HCT116 (cell line): ENCODE measurements at places on chromosomes 1 and 21.

GRCh38 chr1:220873087-220873486 is 6.2 kb upstream of the HLX start:
- no peak for DNase-seq

- no peak for DNase-seq
These were observed 19.8 kb upstream of the ST3GAL3 start for GRCh38 chr1:43687301-43688108.

DNA sequence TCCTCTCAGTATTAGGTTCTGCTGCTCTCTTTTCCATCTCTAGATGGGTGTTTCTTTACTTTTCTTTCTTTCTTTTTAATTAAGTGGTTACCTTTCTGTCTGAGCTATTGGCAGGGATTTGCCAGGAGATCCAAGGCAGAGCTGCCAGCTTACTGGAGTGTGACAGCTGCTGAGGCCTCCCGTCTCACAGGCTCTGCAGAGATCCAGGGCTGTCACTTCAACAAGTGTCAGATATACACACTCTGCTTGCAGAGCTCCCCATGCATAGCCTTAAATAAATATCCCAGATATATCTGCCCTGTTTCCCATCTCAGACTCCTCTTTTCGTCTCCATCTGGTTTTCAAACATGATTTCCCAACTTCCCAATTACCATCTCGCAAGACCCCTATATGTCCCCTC is 124.3 kb downstream of the NOS1AP start:
- DNase-seq: no peak

GRCh38 chr1:181181792-181182585 is 93.5 kb downstream of the IER5 start:
- no peak for DNase-seq

DNA sequence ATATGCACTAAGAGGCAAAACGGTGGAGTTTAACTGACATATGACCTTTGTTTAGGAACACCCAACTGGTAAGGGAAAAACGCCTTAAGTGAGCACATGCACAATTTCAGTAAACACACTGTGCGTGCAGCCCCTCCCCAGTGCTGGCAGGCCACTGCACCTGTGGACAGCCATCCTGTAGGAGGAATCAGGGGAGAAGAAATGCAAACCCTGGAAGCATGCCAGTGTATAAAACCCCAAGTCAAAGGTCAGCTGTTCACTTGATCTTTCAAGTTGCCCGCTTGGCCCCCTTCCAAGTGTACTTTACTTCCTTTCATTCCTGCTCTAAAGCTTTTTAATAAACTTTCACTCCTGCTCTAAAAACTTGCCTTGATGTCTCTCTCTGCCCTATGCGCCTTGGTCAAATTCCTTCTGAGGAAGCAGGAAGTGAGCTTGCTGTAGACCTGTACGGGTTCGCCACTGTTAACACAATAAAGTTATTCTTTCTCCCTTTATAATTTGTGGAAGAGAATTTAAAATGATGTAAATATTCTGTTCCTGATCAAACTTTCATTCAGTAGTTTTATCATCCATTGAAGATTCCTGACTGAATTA is 31.8 kb downstream of the USP25 start:
- DNase-seq: no peak

DNA sequence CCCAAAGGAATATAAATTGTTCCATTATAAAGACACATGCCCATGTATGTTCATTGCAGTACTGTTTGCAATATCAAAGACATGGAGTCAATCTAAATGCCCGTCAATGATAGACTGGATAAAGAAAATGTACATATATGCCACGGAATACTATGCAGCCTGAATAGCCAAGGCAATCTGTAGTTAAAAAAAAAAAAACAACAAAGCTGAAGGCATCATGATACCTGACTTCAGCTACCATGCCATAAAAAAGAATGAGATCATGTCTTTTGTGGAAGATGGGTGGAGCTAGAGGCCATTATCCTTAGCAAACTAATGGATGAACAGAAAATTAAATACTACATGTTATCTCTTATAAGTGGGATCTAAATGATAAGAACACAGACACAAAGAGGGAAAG is 36.0 kb downstream of the GPR88 start:
- DNase-seq: no peak

DNA sequence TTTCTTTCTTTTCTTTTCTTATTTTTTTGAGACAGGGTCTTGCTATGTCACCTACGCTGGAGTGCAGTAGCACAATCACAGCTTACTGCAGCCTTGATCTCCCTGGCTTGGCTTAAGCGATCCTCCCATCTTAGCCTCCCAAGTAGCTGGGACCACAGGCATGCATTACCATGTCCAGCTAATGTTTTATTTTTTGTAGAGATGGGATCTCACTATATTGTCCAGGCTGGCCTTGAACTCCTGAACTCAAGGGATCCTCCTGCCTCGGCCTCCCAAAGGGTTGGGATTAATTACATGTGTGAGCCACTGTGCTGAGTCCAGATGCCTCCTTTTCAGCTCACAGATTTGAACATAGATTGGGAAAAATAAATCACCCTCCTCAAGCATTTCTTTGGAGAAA is 95.7 kb downstream of the UROD start:
- no peak for DNase-seq

GRCh38 chr1:212450331-212450881 is 17.7 kb downstream of the NENF start:
- no peak for DNase-seq

GRCh38 chr1:31416101-31416736 is 3.2 kb downstream of the SERINC2 start:
- DNase-seq: no peak

- no peak for DNase-seq
These were observed 11.3 kb downstream of the CRABP2 start for GRCh38 chr1:156693848-156694689.

DNA sequence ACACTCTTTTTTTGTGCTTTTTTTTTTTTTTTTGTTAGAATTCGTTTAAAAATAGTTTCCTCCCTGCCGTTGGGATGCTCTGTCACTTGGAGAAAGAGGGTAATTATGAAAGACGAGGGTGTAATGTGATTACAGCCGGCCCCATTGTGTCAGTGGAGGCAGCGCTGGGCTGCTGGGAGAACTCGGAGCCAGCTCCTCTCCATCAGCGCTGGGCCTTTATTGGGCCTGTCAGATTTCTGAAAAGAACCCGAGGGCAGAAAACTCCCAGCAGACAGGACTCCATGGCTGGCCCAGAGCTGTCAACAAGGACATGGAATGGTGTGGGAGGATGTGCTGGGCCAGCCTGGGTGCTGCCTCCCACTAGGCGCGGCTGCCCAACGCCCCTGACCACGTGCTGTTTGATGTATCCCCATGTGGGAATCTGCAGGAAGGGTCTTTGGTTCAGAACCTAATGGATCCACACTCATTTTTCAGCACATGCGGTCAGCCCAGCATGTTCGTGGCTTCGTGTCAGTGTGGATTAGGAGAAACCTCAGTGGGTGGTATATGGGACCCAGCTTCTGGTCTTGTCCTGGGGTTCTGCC is 222.6 kb upstream of the KIAA0040 start:
- DNase-seq: no peak

GRCh38 chr1:245671349-245671748 is 516.6 kb downstream of the KIF26B start:
- DNase-seq: no peak

- DNase-seq: no peak
These were observed 61.6 kb downstream of the OPTC start for GRCh38 chr1:203555511-203556046.

DNA sequence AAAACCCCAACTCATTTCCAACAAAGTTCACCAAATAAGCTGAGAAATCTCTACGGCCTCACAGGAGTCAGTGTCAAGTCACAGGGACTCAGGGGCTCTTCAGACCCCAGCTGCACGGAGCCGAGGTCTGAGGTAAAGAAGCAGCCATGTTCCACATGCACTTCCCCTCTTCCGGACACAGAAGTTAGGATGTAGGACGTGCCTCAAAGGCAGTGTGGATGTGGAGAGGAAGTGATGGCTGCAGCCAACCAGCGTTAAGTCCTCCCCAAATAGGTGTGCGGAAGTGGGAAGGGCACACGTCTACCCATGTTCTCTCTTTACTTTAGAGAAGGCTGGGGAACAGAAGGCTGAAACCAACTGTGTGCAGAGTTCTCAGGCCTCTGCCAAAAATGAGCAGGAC is 14.6 kb upstream of the NCF2 start:
- DNase-seq: no peak

DNA sequence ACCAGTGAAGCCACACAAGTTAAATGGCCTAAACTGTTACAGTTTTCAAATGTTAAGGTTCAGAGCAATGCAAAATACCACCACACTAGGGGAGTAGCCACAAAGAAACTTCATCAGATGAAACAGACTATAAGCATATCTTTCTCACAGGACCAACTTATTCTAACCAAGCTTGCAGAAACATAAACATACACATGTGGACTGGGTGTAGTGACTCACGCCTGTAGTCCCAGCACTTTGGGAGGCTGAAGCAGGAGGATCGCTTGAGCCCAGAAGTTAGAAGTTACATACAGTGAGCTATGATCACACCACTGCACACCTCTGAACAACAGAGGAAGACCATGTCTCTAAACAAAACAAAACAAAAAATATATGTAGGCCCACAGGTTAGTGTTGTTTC is 17.3 kb downstream of the WDR47 start:
- DNase-seq: no peak

DNA sequence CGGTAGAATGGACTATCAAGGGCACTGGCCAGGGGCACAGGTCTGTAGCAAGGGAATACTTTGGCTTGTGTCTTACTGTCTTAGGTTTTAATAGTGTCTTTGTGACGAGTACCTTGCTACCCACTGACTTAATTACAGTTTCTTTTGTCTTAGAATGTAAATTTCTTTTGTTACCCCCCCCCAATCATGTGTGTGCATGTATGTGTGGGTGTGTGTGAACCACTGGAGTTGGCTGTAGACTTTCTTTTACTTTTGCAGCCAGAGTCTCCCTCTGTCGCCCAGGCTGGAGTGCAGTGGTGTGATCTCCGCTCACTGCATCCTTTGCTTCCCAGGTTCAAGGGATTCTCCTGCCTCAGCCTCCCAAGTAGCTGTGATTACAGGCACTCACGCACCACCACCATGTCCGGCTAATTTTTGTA is 61.8 kb upstream of the CLDN14 start:
- no peak for DNase-seq

- DNase-seq: no peak
These were observed 21.7 kb downstream of the ATP5PO start for GRCh38 chr21:33893917-33894316.

DNA sequence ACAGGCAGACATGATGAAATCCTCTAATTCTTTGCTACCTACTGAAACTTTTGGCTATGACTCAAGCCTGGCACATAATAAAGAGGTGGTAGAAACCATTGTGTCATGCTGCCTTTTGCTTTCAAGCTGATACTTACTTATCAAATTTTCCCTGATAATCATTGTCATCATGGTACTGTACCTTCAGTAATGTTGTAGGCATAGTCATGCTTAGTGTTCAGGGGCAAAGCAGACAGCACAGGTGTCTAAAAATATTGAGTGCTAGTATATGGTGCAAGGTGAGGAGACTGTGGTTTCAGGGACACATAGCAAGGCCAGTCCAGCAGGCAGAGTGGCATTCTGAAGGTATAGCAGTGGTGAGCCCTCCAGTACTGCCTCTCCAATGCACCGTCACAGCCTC is 226.9 kb upstream of the DEPDC1 start:
- DNase-seq: no peak

- no peak for DNase-seq
These were observed 57.3 kb upstream of the MAGI3 start for GRCh38 chr1:113333056-113333455.

DNA sequence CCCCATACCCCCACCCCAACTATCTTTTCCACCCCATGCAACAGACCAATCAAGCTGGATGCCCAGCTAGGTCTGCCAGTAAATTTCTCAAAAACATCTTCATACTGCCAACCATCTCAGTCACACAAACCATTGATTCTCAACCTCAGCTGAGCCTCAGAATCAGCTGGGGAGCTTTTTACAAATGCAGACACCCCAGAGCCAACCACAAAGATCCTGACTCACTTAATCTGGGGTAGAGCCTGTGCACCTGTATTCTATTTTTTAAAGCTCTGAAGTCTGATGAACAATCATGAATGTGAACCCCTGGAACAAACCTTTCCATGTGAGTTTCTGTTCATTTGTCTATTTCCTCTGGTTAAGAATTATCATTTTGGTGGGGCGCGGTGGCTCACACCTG is 66.0 kb downstream of the ZNF281 start:
- no peak for DNase-seq

DNA sequence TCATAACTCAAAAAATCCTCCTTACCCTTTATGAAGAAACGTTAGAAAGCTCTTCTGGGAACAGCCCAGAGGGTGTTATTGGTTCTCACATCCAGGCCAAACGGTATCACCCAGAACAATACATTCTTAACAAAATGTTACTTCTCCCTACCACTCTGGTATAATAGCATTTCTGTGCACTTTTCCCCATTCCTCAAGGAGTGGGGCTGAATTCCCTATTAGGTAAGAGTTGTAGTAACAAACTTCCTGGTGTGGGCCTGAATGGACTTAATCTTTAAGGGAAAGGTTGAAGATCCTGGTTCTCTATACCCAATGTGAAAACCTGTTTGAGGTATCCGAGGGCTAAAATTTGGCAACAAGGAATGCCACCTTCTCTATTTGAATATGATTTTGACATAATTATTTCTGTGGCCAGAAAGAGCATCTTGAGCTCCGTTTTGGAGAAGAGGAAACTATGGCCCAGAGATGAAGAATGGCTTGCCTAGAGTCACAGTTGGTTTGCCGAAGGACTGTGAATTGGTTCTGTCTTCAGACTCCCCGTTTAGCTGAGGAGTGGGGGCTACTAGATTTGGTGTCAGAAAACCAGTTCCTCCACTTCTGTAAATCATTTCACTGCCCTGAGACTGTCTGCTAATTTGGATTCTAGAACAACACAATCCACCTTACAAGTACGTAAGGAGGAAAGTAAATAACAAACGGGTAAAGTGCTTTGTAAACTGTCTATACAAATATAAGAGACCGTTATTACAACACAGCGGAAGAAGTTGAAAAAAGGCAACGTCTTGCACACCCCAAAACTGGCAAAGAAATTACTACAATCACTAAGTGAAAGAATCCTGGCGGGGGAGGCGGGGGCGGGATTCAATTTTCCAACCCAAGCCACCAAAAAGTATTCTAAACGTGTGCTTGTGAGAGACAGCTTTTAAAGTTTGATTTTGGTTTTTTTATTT is 2.3 kb downstream of the ANP32E start:
- no peak for DNase-seq

- DNase-seq: no peak
These were observed 71.5 kb downstream of the ROR1 start for GRCh38 chr1:63845346-63845745.

- DNase-seq: no peak
These were observed 71.4 kb upstream of the ABCG1 start for GRCh38 chr21:42147386-42148020.

- DNase-seq: no peak
These were observed 82.2 kb downstream of the RIPK4 start for GRCh38 chr21:41684381-41685245.
